Activated CD4-positive, alpha-beta T cell treated with anti-CD3 and anti-CD28 coated beads, Interleukin-2, Interleukin-6, amounts not matched to agents 100 ng/mL and 50 ng/mL, durations not matched to agents 16 hours and 8 hours (primary cell): ENCODE measurements at places on chromosomes 2 and 18.

DNA sequence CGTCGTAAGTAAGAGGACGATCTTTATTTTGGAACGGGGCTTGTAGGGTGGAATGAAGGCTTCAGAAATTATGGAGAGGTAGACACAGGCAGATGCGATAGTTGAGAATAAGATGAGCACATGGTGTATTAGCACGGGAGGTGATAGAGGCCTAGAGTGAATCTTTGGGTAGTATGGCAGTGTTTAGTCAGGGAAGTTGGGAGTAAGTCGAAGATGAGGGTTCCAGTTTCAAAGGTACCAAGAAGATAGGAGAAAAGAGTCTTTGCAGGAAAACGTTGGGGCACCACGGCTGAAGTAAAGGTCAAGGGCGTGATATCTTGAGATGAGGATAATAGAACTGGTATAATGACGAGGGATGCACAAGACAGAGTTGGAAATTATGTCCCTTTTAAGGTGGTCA is 654 bp downstream of the PIK3C3 start:
- DNase-seq: no peak

- no peak for DNase-seq
These were observed 1631.7 kb downstream of the DPP10 start for GRCh38 chr2:116074161-116074560.

DNA sequence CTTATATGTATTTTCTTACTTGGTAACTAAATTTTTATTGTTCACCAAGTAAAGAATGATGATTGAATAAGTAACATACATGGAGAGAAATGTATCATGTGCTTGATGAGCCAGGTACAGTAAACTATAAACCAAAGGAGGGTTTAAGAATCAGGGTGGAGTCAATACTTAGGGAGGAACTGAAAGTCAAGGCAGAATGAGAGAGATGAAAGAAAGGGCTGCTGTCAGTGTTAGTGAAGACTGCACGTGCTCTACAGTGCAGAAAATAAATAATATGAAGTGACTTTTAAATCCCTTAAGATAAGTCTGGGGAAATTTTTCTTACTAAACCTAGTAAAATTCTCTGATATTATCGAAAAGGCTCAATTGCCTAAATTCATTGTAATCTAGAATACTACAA is 986.0 kb downstream of the DSC3 start:
- no peak for DNase-seq

- DNase-seq: no peak
These were observed 84.9 kb upstream of the ST8SIA3 start for GRCh38 chr18:57267368-57267925.

- DNase-seq: no peak
These were observed 139.8 kb downstream of the ZFP36L2 start for GRCh38 chr2:43086451-43087221.

- DNase-seq: no peak
These were observed 601.1 kb upstream of the SETBP1 start for GRCh38 chr18:44079606-44080005.

DNA sequence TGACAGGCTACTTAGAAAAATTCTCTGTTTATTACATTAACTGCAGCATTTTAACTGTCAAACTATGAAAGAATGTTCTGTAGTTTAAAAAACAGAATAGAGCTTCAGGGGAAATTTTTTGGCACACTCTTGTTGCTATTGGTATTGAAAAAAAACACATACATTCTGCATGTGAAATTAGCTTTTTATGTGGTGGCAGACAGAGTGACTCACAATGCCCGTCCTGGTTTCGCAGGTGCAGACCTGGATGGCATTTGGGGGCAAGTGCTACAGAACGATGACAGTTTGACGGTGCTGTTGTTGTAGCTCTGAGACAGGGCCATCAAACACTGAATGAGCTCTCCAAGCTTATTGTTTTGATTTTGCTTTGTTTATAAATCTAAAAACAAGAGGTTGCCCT is 105.0 kb upstream of the MAP3K20 start:
- peak; percentile 42 for DNase-seq

DNA sequence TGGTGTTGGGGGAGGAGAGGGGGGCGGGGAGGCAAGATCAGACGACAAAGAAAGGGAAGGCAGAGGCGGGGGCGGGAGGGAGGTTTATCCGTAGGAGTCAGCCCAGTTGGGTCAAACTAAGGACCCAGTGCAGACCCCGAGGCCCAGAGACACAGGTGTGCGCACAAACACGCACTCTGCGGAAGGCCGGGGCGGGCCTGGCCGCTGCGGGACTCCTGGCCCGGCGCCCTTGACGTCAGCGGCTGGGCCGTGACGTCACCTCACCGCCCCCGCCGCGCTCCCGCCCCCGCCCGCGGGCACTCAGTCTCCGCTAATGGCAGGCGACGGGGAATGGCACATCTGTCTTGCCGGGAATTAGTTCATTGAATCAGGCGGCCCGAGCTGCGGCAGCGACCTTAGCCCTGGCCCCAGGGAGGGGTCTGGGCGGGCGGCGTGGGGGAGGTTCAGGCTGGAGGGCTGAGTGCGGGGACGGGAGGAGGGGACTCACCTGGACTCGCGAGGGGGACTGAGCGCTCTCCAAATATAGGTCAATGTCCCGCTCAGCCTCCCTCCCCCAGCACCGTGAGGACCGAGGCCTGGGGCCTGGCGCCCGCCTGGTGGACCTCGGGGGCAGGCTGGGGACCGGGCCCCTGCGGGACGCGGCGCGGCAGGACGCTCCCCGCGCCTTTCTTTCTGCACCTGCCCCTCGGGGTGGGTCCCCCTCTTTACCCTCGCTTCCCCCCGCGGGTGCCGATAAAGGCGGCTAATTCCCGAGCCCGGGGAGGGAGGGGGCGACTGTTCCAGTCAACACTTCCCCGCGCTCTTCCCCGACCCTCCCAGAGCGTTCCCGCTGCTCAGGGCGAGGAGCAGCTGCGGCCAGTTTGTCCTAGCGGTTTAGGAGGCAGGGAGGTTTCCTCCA is 15.5 kb upstream of the ECEL1 start:
- peak; percentile 9 for DNase-seq

DNA sequence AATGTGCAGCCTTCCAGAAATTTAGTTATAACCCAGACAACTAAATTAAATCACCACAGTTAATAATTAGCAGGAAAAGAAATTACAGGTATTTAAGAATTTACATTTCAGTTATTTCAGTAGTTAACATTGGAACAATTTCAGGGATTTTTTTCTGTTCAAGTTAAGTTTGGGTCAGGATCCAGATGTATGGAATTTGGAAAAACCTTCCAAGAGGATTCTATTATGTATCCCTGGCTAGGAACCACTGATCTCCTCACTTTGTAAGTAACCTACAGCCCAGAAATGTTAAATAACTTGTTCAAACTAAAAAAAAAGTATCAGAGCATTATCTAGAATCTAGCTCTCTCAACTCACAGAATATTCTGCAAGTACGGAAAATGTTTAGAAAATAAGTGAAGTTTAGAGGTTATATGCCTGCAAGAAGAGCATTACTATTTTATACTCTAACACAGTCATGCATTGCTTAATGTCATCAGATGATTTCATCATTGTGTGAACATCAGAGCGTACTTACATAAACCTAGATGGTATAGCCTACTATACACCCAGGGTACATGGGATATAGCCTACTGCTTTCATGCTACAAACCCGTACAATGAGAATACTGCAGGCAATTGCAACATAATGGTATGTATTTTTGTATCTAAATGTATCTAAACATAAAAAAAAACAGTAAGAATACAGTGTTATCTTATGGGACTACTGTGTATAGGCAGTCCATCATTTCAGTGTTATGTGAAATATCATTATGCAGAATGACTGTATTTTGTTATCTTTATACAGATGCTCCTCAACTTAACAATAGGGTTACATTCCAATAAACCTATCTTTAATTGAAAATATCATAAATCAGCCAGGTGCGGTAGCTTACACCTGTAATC is 6.1 kb downstream of the NCKAP1 start:
- no peak for DNase-seq

DNA sequence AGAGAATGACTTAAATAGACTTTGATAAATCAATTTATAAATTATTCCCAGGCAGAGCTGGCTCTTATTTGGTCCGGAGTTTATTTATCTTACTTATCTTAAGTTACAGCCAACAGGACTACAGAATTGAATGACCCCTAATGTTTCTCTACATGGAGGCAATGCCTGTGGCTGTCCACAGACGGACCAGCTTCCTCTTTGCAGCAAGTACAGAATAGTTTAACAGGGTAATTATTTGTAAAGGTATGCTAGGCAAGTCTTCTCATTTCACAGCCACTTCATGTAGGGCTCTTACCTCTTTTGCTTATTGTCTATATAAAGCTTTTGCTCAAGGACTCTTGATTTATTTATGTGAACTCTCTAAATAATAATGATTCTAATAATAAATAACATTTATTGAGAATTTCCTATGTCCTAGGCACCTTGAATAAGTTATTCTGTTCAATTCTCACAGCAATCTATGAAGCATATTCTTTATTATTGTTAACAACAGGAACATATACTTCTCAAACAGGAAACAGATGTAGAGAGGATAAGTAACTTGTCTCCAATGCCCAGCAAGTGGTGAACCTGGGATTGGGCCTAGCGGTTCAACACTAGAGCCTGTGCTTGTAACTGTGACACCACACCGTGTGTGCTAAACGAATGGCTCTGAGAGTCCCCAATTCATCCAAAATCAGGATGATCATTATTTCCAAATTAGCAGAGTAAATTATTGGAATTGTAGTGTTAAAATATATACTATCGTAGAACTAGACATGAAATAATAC is 58.8 kb upstream of the NXPH2 start:
- no peak for DNase-seq

- DNase-seq: peak; percentile 5
These were observed 95.5 kb upstream of the XIRP2 start for GRCh38 chr2:166792808-166793207.

- DNase-seq: no peak
These were observed 180.5 kb downstream of the AGPS start for GRCh38 chr2:177573120-177573519.

- DNase-seq: no peak
These were observed 141.0 kb downstream of the GLI2 start for GRCh38 chr2:120876526-120877280.

- DNase-seq: no peak
These were observed 71.4 kb downstream of the COPS8 start for GRCh38 chr2:237156857-237157779.

DNA sequence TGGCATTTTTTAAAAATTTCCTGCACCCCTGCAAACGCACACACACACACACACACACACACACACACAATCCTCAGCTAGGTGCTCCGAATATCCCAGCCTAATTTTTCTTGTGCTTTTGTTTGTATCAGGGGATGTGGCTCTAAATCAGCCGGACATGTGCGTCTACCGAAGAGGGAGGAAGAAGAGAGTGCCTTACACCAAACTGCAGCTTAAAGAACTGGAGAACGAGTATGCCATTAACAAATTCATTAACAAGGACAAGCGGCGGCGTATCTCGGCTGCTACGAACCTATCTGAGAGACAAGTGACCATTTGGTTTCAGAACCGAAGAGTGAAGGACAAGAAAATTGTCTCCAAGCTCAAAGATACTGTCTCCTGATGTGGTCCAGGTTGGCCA is 1.8 kb downstream of the HOXD13 start:
- DNase-seq: no peak

GRCh38 chr2:160575368-160575767 is 81.8 kb upstream of the RBMS1 start:
- no peak for DNase-seq

DNA sequence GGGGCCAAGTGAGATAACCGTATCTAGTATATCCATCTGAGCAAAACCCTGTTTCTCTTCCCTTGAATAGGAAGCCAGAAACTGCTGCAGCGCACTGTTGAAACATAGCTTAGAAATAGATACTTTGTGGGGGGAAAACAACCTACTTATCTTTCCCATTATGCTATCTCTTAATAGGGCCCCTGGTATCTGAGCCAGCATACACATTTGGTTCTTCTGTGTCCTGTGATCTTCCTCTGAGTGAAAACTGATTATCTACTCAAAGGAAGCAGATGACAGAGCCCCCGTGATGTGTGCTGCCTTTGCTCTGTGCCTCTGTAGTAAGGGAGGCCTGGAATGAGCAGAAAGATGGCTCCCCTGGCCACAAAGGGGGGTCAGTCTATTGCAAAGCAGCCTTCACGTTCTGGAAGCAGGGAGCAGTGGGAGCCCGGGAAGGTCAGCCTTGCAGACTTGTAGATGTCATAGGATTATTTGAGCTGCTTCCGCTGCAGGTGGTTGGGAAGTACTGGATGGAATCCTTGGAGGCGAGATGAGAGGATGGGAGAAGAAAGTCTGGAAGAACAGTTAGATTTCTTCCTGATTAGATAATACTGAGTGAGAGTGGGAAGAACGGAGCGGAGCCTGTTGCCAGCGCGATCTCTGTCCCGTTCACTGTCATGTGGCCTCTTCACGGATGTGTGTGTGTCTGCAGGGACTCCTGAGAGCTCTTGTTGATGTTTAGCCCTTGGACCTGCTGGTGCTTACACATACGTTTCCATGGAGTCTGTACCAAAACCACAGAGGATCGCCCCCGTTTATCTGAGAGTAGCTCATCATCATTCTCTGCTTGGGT is 150.1 kb downstream of the AGAP1 start:
- no peak for DNase-seq

DNA sequence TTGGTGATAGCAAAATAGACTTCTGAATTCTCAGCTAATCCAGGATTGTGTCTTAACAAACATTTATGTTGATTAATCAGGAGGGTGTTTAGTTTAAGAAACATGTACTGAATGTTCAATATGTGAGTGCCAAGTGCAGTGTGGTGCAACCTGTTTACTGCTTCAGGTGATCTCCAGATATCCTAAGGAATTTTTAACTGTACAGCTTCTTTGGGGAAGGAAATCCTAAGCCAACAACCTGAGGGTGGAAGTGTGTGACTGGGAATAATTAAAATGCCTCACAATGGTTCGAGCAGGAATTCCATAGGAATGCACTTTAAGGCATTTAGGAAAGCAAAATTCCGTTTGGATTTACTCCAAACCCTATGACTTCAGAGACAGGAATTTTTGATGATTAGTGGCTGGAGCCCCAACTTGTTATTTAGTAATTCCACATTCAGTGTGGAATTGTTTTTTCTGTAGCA is 16.4 kb downstream of the CRIM1 start:
- DNase-seq: no peak

DNA sequence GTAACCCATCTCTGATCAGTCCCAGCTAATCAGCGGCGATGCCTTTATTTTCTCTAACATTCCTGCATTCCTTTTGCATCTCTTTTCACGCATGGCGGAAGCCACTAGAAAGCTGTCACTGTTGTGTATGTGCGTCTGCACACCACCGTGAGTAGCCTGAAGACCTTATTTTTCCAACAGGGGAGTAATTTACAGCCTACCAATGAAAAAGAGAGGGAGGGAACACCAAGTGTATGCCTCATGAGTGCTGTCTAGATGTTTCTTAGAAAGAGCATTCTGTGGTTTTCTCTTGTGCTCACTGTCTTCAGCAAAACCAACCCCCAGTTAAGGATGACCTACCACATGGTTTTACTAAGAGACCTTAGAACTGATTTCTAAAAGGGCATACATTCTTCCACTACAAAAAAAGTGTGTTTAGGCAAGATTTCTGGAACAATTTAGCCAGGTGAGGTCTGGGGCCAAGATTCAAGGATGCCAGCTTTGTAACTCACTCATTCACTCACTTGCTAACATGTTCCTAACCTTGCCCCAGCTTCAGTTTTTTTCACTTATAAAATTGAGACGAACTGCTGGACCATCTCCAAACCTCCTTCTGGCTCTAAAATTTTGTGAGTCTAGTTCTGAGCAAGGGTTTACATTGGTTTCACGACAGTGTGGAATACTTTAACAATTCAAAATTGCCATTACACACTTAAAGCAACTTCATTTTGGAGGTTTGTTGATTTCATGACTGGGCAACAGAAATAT is 51.4 kb downstream of the BCL2 start:
- DNase-seq: peak; percentile 41

- DNase-seq: peak; percentile 14
These were observed 18.8 kb upstream of the TSPYL6 start for GRCh38 chr2:54274781-54275242.
